ENCODE measurements at places on chromosomes 3 and 15.

DNA sequence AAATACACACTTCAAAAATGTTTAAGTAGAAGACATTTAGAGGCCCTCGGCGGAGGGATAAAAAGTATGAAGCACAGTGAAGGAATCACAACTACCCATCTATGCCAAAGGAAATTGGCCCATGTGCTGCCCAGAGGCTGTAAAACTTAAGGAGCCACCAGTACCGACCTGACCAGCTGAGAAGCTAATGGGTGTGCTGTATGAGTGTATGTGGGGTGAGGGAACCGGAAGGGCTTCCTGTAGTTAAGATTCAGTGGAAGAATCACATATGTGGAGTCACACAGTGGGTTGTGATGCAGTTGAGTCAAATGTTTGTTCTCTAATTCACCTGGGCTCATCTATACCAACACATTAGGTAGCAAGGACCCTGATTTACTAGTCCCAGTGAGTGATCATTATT is 516.0 kb upstream of the IL12A start:
- no peak for DNase-seq

DNA sequence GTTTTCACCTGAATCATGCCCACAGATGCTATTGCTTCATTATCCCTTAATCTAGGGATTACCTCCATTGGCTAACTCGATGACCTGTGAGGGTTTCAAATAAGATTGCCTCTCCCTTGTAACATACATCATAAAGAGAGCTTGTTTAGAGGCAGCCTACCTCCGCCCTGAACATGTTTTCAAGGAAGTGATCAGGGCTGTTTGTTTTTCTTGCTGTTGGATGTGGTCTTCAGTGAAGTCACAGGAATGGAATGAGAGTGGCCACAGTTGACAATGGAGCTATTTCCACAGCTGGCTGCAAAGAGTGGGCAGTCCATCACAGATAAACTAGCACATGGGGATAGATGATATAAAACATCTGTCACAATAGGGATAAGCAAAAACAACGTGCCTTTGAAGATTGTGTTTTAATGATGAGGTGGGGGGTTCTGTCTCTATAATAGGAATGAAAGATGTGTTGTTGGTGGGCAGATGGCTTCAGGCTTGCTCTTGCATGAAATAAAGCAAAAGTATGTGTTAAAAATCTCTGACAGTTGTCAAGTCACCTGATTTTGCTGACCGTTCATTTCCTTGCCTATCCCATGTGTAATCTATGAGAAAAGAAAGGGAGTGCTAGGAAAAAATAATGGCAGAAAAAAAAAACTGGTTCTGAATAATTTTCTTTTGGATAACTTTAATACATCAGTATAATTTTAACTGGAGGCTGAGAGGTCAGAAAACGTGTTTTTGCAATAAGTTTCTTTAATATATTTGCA is 642.3 kb downstream of the RBMS3 start:
- DNase-seq, result no peak

DNA sequence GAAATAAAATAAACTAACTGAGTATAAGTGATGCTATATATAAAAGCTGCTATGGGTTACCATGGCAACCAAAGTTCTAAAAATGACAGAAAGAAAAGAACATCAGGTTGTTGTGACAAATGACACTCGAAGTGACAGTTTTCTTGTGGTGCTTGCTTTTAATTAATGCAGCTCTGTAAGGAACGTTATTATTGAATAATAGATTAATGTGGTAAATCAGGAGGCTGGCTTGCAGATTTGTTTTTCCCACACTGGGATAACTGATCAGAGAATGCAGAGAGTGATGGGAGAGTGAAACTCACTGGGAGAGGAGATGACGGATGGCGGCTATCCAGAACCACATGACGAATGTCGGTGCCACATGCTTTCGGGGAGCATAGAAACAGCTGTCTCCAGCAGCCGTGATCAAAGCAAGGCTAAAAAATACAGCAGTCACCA is 207.0 kb upstream of the ATP10A start:
- DNase-seq, result no peak

DNA sequence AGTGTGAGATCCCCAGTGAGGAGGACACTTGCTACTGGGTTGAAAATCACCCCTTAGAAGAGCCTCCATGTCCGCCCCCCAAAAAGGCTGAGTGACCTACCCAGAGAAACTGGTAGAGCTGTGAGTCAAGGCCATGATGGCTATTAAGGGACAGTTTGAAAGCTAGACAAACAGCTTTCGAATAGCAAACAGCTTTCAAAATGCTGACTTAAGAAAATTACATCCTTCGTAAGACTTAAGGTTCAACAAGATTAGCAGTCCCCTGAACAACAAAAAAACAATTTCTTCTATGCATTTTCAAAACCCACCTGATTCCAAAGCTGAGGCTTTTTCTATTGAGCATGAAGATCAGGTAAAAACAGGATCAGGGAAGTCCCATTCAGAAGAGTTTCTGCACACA is 269.7 kb upstream of the SOX2 start:
- DNase-seq, result no peak

- no peak for DNase-seq
These were observed 94.1 kb downstream of the ASB7 start for GRCh38 chr15:100696452-100696851.

DNA sequence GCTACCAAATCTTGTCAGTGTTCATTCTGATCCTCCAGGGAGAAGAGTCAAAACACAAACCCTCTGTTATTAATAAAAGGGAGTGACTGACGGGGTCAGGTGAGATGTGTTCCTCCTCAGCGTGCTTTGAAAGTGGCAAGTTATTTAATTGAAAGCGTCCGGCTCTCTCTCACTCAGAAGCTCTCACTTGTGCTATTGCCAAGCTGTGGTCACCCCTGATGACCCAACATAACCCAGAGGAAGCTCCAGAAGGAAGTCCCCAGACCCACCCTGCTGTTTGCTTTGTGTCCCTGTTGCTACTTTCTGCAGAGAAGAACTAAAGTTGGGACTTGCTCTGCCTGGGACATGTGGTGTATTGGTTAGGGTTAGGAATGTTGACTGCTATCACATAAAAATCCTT is 235.6 kb downstream of the EDEM1 start:
- DNase-seq, result no peak

GRCh38 chr3:49713336-49714105 is 6.0 kb downstream of the AMIGO3 start:
- DNase-seq, result no peak

GRCh38 chr15:99016680-99017321 is 9.2 kb upstream of the PGPEP1L start:
- no peak for DNase-seq

DNA sequence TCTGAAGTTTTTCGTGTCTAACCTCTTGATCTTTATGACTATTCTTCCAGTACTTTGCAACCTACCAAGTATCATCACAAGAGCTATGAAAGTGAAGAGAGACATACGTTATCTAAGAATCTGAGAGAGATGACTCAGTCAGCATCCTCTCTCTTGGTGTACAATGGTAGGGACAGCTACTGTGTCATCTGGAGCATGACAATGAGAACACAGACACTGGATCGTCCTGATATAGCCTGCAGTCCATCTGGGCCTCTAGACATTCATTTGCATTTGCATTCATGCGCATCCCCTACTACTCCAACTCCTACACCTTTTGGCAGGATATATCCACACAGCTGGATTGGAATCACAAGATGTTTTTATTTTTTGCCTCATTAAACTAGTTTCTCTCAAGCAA is 115.2 kb downstream of the PEX5L start:
- DNase-seq, result no peak
